ENCODE measurements at places on chromosomes 16 and 17.

- peak; percentile 37 for DNase-seq
Observed at GRCh38 chr17:64063766-64064224, 43.4 kb upstream of the ICAM2 start.

DNA sequence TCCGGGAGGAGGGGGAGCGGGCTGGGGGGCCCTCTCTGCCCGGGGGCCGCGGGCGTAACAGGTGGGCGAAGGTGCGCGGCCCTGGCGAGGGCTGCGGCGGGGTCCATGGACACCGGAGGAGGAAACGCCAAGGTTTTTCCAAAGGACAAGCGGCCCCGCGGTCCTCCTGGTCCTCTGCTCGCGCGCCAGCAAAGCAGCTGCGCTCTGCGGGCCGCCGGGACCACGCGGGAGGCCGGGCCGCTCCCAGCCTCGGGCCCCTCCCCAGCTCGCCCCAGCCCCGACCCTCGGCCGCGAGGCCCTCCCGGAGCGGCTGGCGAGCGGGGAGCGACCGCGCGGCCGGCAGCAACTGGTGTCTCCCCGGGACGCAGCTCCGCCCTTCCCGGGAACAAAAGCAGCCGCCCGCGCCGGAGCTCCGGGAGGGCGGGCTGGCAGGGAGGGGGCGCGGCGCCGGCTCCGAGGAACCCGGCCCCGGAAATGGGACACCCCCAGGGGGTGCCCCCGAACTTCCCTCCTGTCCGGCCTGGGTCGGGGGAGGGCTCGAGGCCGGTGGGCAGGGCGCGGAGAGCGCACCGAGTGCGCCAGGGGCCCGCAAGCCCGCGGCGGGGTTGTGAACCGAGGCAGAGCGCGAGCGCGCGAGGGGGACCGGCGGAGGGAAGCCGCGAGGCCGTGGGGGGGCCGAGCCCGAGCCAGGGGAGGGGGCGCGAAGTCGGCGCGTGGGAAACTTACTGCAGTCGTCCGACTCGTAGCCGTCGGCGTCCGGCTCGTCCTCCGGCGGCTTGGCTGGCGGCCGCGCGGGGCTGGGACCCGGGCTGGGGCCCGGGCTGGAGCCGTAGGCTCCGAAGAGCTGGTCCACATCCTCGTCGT lies 837 bp downstream of the DOC2B start:
- DNase-seq, result no peak

DNA sequence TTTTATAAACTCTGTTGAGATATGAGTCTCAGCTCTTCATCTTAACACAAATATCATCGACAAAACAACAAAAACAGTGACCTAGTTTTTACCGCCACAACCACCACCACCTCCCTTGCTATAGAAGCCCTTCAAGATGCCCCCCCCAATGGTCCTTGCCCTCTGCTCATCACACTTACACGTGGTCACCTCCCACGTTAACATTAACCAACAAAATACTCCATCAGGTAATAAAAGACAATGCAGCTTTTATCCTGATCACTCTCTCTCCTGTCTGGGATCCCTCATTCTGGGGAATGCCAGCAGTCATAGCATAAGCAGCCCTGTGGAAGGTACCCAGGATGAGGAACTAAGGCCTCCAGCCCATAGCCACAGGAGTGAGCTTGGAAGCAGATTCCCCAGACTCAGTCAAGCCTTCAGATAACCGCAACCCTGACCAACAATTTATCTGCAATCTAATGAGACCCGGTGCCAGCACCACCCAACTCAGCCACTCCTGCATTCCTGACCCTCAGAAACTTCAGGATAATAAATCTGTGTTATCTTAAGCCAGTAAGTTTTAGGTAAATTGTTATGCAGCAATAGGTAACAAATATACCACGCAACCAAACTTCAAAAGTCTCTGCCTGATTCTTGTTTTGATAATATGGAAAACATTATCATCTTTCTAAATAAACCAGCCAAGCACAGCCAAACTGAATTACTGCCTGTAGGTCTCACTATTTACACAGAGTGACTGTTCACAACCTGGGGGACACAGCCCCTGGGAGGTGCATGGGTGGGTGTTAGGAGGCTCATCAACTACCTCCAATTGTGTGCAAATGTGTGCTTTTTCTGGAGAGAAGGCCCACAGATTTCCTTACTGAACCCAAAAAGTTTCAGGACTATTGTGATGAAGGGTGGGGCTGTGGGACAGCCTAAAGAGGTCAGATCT lies 6.1 kb downstream of the PECAM1 start:
- DNase-seq, result no peak

- no peak for DNase-seq
Observed at GRCh38 chr17:69696650-69697049, 282.2 kb downstream of the MAP2K6 start.

DNA sequence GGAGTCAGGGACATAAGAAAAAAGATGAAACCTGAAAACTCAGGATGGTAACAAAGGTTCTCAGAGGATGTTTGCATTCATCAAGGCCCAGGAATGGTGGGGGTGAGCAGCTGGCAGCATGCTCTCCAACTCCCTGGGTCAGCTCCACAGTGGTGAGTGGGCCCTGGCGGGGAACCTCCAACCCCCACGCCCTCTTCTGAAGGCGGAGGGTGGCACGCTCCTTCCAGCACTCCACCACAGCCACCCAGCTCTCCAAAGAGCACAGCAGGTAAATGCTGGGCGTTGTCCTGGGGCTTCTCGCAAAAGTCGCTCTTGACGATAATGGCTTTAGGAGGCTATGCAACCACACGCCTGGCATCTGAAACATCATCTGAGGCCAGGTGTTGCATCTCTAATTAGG lies 173.8 kb downstream of the C16orf78 start:
- no peak for DNase-seq

GRCh38 chr17:79223471-79223870 lies 148.8 kb downstream of the ENGASE start:
- DNase-seq, result no peak

DNA sequence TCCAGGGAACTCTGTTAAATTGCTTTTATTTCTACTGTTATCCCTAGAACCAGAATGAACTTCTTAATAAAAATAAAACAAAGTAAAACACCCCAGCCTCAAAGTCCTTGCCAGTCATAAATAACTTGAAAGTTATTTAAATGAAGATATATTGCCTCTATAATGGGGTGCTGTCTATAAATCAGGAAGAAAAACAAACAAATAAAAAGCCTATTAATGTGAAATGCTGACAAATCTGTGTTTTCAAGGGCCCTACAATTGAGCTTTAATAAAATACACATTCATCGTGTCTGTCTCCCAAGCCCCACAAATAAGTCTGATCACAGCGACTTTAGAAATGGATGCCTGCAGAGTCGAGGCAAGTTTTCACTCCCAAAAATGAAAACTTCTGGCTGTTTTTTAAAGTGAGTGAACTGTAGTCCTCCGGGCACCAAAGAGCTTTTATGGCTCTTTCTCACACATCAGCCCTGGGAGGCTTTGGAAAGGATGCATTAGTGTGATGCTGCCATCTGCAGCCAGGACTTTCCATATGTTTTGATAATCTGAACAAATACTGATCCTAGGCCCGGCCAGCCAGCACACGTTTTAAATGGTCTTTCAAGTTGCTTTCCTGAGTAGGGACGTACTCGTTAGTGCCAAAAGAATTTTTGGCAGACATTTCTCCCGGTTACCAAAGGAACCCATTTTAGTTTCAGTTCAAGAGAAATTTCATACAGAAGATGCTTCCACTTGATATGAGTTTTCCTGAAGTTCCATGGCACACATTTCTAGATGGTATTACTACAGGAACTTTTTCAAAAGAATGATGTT lies 16.3 kb downstream of the NACA2 start:
- DNase-seq, result peak; percentile 14

DNA sequence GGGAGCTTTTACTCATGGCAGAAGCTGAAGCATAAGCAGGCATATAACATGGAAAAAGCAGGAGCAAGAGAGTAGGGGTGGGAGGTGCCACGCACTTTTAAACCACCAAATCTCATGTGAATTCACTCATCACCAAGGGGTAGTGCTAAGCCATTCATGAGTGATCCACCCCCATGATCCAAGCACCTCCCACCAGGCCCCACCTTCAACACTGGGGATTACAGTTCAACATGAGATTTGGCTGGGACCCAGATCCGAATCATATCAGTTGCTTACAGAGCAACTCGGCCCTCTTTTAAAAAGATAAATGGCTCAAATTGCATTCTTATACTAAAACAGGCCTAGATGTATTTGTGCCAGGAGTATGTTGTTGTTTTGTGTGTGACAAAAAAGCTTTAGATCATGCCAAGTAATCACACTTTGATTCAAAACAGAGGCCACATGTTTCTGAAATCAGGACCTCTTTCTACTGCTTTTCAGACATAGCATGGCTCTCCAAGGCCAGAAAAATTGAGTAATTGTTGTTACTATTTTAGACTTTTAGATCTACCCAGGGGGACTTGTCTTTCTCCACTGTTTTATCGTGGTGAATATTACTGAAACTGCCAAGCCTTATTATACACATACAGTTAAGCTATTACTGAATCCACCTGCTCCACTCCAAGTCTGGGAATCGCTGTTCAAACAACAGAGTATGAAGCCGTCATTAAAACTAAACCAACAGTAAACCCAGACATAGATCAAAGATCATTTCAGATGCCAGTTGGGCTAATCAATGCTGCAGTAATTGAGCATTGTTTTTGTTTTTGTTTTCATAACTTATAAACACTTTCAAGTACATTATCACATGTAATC lies 163.3 kb downstream of the KCNJ2 start:
- no peak for DNase-seq

- no peak for DNase-seq
Observed at GRCh38 chr16:87445486-87445885, 47.3 kb downstream of the ZCCHC14 start.

DNA sequence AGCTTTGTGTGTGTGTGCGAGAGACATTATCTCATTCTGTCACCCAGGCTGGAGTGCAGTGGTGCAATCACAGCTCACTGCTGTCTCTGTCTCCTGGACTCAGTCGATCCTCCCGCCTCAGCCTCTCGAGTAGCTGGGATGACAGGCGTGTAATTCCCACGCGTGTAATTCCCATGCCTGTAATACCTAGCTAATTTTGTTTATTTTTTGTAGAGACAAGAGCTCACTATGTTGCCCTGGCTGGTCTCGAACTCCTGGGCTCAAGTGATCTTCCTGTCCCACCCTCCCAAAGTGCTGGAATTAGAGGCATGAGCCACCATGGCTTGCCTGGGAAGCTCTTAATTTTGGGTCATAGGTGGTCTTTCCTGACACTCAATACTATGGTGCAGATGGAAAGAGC lies 205.3 kb upstream of the TNRC6C start:
- DNase-seq, result no peak

GRCh38 chr17:18059283-18059682 lies 20.1 kb downstream of the GID4 start:
- DNase-seq, result no peak

DNA sequence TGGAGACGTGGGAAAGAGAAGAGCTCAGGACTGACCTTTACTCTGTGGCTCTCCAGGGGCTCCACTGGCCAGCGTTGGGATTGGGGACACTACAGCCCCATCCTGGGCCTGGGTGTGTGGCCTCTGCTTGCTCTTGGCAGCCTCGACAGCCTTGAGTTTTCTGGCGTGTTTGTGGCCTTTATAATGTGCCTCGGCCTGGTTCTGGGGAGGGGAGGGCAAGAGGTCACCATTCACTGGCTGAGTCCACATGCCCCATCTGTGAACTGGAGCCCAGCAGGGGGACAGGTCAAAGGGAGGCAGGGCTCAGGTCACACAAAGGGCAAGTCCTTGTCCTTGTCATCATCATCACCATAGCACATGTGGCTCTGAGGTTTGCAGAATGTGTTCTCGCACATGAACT lies 11.7 kb downstream of the NKIRAS2 start:
- DNase-seq, result no peak

DNA sequence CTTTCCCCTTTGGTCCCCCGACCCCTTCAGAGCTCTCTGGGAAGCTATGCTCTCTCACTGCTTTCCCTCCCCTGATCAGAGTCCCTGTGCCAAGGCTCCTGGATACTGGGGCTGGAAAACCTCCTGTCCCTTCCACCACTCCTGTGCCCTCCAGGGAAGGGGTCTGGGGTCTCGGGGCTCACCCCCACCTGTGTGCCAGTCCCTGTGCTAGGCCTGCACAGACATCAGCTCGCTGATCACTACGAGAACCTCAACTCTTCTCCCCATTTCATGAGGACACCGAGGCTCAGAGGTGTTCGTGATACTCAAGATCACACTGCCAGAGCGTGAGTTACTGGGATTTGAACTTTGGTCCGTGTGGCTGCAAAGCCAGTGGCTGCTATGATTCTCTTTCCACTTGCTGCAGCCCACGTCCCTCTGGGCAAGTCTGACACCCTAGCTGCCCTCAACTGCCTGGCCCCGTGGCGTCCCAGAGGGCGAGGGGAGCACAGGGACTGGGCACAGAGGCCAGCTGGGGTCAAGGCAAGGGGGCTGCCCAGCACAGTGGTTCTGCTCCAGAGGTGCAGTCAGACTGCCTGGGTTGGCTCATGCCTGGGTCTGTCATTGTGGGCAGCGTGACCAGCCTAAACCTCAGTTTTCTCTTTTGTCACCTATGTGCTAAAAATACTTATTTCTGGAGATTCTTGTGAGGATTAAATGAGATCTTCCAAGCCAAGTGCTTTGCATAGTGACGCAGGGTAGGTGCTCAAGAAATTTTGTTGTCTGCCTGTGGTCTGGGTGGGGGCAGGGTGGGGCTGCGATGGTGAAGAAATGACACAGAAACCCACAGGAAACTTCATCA lies 43.8 kb upstream of the TOB1 start:
- no peak for DNase-seq

GRCh38 chr17:29718446-29719039 lies 95.8 kb upstream of the CORO6 start:
- DNase-seq, result no peak

DNA sequence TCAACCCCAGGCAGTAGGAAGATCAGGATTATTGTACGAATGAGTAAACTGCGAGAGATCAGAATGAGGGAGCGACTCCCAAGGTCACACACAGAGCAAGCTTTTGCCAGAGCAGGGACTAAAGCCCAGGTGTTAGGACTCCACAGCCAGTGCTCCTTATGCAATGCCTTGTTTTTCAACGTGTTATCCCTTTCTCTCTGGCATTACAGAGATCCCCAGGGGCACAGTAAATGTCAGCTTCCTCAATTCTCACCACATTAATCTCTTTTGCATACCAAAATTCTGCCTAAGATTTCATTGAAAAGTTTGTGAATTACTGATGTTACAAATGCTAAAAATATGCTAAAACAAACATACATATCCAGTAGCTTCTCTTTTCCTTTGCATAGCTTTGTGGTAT lies 68.1 kb upstream of the CES5A start:
- DNase-seq, result no peak

GRCh38 chr17:77768248-77768852 lies 190.2 kb upstream of the TNRC6C start:
- no peak for DNase-seq

GRCh38 chr16:16092925-16093627 lies 130.2 kb downstream of the ABCC6 start:
- DNase-seq, result no peak

- DNase-seq, result no peak
Observed at GRCh38 chr16:61182391-61182790, 853.8 kb downstream of the CDH8 start.

Data from neural crest cell (in vitro differentiated cells).